ENCODE measurements at places on chromosomes 6 and 20.

DNA sequence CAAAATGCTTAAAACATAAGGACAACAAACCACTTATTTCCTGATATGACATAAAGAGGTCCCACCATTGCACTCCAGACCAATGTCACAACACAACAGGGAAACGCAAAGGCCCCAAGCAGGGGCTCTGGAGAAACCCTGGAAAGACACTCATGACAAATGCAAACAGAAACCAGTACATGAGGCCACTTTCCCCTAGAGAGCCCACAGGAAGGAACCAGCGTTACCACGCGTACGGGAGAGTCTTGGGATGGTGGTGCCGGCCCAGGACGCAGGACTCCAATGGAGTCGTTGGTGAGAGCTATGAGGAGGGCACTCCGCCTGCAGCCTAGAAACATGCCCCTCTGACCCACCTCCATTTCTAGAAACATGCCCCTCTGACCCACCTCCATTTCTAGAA is 20.2 kb downstream of the GMEB2 start:
- no peak for DNase-seq

- DNase-seq, result peak; percentile 44
Measured at GRCh38 chr6:169887529-169888140, 136.2 kb downstream of the ERMARD start.

DNA sequence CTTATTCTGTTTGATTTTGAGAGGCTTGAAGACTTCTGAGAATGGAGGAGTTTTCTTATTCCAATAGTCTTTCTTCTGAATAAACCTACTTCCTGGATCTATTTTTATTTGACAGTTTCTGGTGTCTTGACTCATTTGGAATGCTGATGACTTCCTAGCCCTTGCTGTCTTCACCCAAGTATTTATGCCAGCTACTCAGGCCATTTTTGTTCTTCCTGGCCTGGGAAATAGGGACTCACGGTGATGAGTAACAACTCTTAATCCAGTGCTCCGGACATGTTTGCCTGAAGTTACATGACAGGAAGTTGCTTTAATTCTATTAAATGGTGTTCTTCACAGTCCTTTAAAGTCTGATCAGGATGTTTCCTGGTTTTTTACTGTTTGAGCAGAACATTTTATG is 272.1 kb upstream of the EYS start:
- no peak for DNase-seq

DNA sequence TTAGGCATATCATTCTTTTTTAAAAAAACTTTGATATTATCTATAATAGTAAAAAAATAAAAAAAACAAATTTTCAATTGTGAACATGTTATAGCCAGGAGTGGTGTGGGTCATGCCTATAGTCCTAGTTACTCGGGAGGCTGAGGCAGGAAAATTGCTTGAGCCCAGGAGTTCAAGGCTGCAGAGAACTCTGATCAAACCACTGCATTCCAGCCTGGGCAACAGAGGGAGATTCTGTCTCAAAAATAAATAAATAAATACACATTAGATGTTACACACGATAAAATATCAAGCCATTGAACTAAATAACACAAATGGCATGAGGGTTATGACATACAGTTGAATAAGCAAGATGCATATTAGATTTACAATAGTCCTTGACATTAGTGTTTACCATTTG is 27.9 kb upstream of the MYMX start:
- DNase-seq, result no peak

GRCh38 chr6:105794870-105795269 is 291.3 kb upstream of the PRDM1 start:
- DNase-seq, result no peak

- DNase-seq, result no peak
Measured at GRCh38 chr6:130116273-130116672, 97.9 kb downstream of the L3MBTL3 start.

GRCh38 chr6:123575188-123575587 is 61.6 kb downstream of the TRDN start:
- DNase-seq, result no peak

GRCh38 chr6:101986476-101986875 is 593.0 kb downstream of the GRIK2 start:
- no peak for DNase-seq

DNA sequence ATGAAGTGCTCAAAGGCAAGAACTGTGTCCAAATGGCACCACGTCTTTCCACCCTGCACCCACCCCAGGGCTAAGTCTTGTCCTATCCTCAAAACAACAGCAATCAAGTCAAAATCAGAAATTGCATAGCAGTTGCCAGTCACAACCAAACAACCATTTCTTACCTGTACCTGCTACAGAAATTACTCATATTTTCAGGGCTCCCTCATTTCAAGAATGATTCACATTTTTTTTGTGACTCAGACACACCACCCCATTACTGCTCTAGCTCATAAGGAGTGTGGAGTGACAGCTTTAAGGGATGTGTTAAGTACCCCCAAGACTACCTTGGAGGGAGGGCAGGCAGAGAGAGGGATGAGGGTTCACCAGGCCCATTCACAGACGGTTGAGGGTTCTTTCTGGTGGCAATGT is 111.7 kb downstream of the TRERF1 start:
- no peak for DNase-seq

GRCh38 chr6:13990796-13991195 is 66.0 kb downstream of the RNF182 start:
- no peak for DNase-seq

DNA sequence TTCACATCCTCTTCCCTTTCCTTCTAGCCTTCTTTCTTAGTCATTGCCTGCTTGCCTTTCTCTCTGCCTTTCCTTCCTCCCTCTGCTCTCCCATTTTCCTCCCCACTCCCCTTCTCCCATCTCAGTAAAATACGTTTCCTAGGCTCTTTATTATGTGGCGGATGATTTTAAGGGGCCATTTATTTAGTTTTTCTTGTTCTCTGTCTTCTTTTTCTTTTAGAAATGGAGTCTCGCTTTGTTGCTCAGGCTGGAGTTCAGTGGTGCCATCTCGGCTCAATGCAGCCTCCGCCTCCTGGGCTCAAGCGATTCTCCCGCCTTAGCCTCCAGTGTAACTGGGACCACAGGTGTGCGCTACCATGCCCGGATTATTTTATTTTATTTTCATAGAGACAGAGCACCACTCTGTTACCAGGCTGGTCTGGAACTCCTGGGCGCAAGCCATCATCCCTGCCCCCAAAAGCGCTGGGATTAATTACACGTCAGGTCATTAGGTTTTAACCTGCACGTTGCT is 1.5 kb downstream of the MTHFD1L start:
- DNase-seq, result no peak

GRCh38 chr6:28988536-28989311 is 16.4 kb downstream of the ZNF311 start:
- peak; percentile 89 for DNase-seq

DNA sequence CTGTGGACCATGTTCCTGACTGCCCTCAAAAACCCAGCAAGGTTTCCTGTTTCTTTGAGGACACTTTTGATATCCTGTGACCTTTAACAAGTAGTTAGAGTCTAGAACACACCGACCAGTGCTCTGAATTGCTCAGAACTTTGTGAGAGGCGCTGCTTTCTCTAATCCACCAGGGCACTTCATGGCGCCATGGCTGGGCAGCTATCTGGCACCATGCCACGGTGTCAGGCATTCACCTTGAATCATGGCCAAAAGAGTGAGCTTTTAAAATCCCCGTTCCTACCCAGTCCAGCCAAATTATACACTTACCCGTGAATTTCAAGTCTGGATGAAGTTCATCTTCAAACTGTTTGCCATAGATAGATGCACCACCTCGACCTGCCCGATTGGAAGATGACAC is 17.0 kb upstream of the CPNE5 start:
- DNase-seq, result no peak

GRCh38 chr6:39790772-39791171 is 1.4 kb upstream of the DAAM2 start:
- DNase-seq, result no peak

GRCh38 chr20:2972126-2972525 is 71.3 kb upstream of the GNRH2 start:
- no peak for DNase-seq

All from posterior vena cava (tissue), 2 donors.